ENCODE measurements at places on chromosomes 6 and 20.

DNA sequence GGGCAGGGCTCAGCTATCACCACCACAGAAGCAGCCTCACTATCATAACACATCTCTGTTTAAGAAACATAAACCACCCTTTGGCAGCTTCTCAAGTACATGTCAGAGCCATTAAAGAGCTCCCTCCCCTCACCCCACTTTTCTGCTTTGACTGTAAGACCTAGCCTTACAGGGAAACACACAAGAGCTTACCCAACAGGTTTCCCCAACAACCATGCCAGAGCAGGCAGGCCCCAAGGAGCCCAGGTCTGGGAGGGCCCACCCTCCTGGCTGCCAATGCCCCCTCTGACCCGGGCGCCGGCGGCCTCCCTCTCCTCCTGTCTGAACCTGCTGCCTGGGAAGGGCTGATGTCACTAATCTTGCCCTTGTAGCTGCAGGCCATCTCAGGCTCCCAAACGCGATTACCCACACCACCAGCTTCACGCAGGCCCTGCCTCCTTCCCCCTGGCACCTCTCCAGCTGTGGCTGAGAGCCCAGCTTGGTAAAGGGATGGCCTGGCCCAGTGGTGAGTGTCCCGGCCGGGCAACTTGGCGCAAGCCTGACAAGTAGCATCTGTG, 402.0 kb downstream of the MAFB start:
- DNase-seq = peak; percentile 73

DNA sequence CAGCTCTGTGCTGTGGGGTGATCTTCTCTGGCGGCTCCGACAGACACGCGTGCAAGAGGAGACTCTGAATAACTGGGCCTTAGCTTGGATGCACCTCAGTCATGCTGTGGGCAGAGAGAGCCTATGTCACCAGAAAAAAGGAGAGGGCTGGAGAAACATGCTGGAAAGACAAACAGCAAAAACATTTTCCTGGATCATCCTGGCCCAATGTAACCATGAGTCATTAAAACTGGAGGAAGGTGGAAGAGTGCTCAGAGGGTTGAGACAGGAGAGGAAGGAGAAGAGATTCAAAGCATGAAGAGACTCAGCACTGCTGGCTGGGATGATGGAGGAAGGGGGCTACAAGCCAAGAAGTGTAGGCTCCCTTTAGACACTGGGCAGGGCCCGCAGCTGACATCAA, 292.0 kb downstream of the CDH26 start:
- DNase-seq = no peak

DNA sequence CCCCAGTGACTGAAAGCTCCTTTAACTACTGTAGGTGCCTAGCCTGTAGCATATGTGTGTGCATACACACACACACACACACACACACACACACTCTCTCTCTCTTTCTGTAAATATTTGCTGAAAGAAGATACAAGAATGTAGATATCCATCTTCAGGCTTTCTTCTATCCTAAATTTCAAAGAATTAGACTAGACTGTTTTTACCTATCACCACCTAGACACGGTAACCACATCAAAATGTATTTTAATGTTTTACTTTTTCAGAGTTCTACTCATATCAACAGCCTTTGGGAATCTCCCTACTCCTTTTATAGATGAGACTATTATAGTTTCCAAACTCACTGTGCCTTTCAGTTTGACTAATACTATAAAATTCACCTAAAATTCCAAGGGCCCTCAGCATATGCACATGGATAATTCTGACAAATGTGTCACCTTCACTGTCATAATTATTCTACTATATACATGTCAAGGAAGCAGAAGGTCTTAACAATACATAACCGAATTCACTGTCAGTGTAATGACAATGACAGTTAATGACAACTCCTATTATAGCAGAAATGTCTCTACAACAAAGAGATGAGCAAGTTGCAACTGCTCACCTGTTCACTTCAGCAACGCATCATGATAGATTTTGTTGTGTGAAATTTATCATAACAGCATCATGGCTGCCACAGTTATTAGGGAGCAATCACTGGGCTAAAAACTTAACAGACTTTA, 236.5 kb downstream of the GMPR start:
- no peak for DNase-seq

DNA sequence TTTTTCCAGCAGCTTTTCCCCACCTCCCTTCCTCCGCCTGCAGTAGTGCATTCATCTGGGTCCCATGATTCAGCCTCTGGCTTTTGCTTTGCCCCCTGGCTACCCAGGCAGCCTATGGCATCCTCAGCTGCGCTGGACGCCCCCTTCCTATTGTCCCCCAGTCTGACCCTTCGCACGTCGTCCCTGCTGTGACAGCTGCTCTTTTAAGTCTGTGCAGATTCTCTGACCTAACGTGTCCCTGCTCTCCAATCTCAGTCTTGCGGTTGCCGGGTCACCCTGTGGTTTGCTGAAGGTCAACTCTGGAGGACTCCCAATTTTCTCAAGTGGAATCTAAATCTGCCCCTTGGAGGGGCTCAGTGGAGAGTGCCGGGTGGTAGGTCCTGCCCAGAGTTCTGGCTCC, 294.3 kb downstream of the CDC5L start:
- no peak for DNase-seq

GRCh38 chr6:41712651-41713103, 22.7 kb downstream of the TFEB start:
- peak; percentile 75 for DNase-seq

DNA sequence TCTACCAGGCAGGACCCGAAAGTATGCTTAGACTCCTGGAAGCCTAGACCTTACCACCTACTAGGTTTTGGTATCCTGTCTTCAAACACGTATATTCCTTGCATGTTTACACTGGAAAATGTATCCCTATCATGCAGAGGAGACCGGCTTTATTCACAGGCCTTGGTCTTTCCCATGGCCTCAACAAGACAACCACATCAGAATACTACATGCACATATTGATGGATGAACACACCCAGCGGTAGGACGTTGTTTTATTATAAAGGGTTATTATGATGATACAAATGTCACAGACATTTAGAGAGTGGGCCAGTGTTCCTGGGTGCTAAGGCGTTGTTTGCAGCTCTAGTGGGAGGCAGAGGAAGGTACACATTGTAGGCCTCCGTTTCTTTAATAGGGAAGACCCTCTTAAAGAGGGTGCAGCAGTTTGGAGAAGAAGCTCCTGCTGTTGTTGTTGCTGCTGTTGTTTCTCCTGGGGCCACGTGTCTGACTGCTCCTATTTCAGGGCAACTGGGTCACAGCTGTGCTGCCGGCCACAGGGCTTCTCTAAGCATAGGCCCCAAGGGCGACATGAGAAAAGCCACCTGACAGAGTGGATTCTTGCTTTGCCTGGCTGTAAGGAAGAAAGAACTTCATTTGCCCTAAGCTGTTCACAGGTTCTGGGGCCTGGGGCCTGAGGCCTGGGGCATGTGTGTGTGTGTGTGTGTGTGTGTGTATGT, 98.3 kb upstream of the SASH1 start:
- no peak for DNase-seq

DNA sequence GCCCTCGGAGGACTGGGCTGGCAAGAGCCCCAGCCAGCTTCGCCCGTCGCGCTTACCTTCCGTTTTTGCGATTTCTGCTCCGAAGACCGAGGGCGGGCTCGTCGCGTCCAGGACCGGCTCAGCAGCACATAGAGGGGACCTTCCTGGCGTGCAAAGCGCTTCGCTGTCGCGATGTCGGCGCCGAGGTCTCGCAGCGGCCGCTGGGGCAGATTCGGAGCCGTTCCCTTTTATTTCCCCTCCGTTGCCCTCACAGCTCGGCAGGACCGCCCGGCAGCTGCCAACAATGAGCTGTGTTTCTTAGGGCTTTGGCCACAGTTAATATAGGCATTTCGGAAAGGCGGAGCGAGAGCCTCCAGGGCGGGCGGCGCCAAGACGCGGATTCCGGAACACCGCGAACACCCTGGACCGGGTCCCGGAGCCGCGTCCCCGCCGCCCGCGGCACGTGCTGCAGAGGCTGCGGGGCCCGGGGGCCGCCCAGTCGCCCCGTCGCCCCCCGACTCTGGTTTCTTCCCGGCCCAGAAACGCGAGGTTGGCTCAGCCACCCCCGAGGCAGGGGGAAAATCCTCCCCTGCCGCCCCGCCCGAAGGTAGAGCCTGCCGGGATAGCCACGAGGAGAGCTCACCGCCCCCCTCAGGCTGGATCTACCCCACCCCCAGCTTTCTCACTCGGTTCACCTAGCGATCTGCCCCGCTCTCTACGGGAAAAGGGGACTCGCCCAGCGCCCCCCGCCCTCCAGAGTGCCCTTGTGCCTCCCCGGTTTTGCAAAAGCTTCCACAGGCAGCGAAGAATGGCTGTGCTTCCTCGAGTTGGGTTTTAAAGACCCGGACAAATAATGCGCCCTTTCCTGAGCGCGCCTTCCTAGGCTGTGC, at the start of gene CITED2:
TSS of gene CITED2 (minus strand) at position 292 of the 869 bp plus-strand sequence. CDS start 704 bp downstream, outside the sequence.
- DNase-seq = peak; percentile 94

- DNase-seq = no peak
Observed at GRCh38 chr6:144377586-144378210, 92.6 kb downstream of the UTRN start.

GRCh38 chr6:13825871-13826270, 11.5 kb upstream of the MCUR1 start:
- DNase-seq = no peak

GRCh38 chr6:122400121-122400450, 634 bp downstream of the HSF2 start:
- peak; percentile 25 for DNase-seq

DNA sequence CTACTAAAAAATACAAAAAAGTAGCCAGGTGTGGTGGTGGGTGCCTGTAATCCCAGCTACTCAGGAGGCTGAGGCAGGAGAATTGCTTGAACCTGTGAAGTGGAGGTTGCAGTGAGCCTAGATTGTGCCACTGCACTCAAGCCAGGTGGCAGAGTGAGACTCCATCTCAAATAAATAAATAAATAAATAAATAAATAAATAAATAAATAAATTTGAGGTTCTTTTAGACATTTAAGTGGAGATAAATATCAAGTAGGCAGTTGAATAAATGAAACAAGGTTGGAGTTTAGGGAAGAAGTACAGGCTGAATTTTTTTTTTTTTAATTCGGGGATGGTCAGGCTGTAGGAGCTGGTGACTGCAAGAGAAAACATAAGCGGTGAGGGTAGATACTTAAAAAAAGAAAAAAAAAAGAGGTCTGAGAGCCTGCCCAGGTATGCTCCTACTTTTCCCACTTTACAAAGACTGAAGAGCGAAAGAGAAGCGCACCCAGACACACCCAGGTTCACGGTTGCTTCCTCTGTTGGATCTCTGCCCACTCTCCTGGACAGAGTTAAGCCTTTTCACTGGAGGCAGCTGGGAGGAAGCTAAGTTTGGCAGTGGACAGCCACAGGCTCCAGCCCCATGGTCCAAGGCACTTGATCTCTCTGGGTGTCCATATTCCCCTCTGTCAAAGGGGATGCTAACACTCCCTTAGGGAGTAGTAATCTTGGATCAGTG, 100.9 kb upstream of the PRDM1 start:
- DNase-seq = no peak

- DNase-seq = peak; percentile 58
Observed at GRCh38 chr6:151160929-151161757, 78.6 kb upstream of the AKAP12 start.

DNA sequence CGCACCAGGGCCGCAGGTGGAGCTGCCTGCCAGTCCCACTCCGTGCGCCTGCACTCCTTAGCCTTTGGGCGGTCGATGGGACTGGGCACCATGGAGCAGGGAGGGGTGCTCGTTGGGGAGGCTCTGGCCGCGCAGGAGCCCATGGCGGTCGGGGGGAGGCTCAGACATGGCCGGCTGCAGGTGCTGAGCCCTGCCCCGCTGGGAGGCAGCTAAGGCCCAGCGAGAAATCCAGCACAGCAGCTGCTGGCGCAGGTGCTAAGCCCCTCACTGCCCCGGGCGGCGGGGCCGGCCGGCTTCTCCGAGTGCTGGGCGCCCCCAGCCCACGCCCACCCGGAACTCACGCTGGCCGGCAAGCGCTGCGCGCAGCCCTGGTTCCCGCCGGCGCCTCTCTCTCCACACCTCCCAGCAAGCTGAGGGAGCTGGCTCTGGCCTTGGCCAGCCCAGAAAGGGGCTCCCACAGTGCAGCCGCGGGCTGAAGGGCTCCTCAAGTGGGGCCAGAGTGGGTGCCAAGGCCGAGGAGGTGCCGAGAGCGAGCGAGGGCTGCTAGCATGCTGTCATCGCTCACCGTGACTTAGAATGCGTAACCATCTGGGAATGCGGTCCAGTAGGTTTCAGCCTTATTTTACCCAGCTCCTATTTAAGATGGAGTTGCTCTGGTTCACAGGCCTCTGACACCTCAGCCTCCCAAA, 77.3 kb downstream of the C6orf52 start:
- no peak for DNase-seq

DNA sequence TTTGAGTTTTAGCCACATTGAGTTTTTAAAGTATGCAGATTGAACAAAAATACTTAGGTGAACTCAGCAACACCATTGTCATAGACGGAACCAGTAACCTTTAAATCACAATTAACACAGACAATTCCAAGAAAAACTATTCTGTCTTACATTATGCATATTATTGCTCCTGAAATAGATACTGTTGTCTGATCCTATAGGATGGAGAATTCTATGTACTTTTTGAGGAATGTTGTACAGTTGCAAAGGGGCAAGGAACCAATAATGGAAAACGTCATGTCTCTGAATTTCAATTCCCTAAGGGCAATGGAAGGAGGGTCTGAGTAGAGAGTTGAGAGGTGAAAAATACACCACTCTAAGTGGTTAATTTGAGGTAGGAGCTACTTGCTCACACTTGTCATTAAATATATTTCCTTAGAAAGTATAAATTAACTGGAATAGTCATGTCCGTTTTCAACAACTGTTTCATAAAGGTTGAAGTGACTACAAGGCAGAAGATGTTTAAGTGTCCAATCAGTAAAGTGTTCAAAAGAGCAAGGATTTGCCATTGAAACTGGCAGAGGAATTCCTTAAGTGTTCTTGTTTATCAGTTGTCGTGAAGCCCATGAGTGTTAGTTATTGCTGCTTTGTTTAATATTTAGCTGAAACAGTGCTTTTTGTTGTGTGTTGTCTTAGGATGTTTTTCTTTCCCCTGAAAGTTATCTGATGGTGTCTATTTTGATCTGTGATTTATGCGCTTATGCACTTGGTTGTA, 1.3 kb downstream of the NKAIN2 start:
- no peak for DNase-seq

GRCh38 chr20:61112515-61112914, 139.5 kb upstream of the CDH4 start:
- DNase-seq = no peak

DNA sequence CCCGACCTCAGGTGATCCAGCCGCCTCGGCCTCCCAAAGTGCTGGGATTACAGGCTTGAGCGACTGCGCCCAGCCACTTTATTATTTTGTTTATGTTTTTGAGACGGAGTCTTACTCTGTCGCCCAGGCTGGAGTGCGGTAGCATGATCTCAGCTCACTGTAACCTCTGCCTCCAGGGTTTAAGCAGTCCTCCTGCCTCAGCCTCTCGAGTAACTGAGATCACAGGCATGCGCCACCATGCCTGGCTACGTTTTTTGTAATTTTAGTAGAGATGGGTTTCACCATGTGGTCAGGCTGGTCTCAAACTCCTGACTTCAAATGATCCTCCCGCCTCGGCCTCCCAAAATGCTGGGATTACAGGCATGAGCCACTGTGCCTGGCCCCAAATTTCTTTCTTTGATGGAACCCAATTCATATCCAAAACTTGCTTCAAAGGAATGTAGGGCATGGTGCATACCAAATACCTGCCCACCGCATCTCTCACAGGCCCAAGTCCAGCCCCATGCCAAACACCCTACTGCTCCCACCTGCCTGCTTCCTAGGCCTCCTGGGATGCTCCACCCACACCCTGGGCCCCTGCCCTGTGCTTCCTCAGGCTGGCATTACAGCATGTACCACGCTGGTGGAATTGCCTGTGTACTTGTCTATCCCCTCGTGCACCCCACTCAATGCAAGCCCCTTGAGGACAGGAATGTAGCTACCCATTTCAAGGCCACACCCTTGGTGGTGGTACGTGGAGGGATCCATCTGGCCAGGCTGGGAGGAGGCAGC, 4.9 kb upstream of the HMGA1 start:
- no peak for DNase-seq
